ENCODE measurements at places on chromosomes 5 and 9.
A peak's percentile ranks its signal among the peaks of the same experiment; 100 is the strongest.

DNA sequence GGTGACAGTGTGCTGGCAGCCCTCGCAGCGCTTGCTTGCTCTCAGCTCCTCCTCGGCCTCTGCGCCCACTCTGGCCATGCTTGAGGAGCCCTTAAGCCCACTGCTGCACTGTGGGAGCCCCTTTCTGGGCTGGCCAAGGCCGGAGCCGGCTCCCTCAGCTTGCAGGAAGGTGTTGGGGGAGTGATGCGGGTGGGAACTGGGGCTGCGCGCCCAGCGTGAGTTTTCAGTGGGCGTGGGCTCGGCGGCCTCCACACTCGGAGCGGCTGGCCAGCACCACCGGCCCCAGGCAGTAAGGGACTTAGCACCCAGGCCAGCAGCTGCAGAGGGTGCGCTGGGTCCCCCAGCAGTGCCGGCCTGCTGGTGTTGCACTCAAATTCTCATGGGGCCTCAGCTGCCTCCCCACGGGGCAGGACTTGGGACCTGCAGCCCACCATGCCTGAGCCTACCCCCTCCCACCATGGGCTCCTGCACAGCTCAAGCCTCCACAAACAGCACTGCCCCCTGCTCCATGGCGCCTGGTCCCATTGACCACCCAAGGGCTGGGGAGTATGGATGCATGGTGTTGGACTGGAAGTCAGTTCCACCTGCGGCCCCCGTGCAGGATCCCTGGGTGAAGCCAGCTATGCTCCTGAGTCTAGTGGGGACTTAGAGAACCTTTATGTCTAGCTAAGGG is 223.1 kb upstream of the PTPRD start:
- DNase-seq, result no peak

- no peak for DNase-seq
These were observed 134.6 kb upstream of the MAP3K1 start for GRCh38 chr5:56680731-56681130.

DNA sequence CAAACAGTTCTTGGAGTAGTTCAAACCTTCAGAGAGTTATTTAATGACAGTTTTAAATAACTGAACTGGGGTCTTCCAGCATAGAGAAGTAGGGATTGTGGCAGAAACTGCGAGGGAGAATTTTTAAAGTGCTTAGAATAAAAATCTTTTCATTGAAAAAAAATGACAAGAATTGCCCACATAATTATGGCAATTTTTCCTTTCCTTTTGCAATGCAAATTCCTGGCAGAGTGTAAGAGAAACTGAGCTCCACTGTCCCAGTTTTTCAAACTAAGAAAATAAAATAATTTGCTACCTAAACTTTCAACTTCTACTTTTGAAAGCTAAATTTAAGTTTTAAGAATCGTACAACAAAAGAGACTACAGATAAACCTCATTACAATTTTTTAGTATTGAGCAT is 2.3 kb upstream of the PTGER4 start:
- no peak for DNase-seq

GRCh38 chr9:121620777-121621449 is 30.5 kb upstream of the DAB2IP start:
- DNase-seq, result no peak

DNA sequence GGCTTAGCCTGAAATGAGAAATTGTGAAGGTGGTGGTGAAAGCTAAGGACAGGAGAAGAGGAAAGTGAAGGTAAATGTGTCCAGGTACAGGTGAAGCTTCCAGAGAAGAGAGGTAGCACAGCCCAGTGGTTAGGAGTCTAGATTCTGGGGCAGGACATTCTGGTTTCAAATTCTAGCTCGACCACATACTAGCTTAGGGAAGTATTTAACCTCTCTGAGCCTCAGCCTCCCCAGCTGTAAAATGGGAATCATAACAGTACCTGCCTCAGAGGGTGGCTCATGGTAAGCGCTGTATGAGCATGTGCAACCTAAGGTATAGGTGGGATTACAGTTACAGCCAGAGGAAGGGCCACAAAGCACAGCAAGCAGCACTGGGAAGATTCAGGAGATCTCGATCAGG is 55.2 kb downstream of the PCDH1 start:
- no peak for DNase-seq

DNA sequence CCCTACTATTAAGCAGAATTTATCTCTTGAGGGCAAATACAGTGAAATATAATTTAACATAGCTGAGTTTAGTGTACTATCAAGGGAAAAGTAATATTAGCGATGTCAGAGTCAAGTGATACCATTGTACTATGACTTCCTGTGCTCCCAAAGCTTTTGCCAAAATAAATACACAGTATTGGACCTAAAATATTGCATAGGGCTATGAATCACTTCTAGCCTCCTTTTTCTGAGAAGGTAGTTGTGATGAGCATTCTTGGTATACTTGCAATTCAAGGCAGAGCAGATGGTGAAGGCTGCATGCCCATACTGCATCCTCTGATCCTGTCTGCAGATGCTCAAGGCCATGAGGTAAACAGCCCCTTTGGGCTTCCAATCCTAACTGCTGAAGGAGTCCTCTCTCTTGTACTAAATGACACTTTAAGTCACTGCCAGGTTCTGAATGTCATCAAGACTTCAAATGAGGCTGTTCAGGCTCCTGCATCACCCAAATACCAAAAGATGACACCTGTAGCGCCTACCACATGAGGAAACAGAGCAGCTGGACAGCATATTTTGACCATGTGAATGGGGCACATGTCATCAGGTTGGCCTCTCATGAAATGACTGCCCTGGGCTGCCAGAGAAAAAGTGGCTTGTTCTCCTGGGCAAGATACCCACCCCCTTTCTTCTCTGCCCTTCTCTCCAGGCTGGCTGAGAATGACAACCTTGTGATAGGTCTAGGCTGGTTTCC is 29.7 kb upstream of the PPP2CA start:
- DNase-seq, result no peak

- no peak for DNase-seq
These were observed 129.5 kb downstream of the FOXD1 start for GRCh38 chr5:73319036-73319435.

- DNase-seq, result peak; percentile 64
These were observed 140.3 kb downstream of the TSSK1B start for GRCh38 chr5:113294311-113295110.

GRCh38 chr5:7868427-7868772 is 431 bp downstream of the FASTKD3 start:
- DNase-seq, result no peak

DNA sequence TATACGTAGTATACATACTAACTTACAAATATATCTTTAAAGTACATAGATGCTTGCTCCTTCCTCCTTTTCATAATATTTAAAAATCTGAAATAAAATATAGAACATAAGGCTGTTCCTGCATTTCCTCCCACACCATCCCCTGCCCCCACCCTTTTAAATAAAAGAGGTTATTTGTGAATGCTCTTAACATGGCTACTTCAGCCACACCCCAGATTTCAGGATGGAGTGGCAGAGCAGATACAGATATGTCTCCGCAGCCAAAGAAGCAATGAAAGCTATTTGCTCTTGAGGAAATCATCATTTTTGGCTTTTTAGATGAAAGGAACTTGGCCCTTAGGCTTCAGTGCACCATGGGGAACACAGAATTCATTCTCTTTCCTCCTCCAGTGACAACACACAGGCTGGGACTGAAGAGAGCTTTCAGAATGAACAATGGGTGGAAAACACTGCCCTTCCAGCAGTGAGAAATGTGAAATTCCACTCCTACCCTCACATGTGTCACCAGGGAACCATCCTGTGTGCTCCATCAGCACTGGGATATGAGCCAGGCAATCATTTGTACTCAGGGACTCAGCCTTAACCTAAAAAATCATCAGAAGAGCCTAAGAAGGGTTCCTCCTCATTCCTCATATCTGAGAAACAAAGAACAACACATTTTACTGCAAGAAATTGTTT is 134.3 kb downstream of the PPP2R2B start:
- DNase-seq, result peak; percentile 35

DNA sequence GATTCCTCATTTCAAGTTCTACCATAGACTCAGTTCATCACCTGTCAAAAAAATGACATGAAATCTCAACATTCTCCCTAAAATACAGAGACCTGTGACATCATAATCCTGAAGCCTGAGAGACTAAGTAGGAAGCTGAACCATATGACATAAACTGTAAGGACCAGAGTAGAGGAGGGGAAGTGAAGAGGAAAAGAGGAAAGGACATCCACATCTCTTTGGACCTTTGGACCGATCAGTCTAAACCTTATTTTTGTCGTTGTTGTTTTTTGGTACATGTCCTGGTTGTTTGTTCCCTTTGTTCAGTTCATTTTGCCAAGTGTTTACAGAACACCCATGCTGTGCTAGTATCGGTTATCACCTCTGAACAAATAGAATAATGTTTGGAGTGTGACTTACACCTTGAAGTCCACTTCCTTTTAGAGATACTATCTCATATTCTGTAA is 41.9 kb downstream of the LURAP1L start:
- no peak for DNase-seq

GRCh38 chr5:151244206-151244605 is 8.8 kb upstream of the GM2A start:
- no peak for DNase-seq

GRCh38 chr9:112184946-112185345 is 9.8 kb upstream of the SUSD1 start:
- no peak for DNase-seq

DNA sequence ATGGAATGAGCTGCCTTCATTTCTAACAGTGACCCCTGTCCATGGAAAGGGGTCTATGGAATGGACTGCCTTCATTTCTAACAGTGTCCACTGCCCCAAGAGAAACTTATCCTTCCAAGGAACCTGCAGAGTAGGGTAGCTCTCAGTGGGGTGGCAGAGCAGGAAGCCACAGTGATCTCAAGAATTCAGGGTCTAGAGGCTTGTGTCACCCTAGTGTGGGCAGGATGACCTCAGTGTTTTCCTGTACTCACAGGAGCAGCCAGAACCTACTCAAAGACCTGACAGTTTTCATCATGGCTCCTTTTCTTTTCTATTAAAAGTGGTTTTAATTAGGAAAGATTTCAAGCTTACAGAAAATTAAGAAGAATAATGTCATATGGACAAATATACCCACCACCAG is 27.5 kb downstream of the SEC61B start:
- no peak for DNase-seq

DNA sequence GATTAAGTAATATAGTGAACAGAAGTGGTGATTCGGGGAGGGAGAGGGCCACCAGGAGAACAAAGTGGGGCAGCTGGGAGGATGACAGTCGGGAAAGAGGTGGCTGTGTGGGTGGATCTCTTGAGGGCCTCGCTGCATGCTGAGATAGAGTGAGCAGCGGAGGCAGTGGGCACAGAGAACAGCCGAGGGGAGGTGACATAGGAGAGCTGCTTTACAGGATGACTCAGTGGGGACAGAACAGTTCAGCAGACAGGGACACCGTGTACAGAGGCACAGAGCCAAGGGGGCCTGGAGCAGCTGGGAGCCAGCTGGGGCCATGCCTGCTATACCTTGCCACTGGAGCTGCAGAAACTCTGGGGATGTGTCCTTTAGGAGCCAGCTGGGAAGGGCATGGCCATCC is 273.9 kb downstream of the GADD45G start:
- no peak for DNase-seq

DNA sequence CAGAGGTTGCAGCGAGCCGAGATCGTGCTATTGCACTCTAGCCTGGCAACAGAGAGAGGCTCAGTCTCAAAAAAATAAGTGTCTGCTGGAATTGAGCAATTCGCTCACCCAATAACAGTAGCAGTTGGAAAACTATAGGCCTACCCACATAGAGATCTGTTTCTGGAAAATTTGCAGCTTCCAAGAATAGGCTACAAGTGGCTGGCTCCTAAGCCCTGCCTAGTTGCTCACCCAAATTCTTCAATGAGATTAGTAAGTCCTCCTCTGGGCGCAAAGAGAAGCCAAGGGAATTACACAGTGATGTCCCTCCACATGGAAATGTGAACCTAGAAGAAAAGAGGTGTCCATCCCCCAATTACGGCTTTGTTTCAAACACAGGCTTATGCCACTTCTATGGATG is 42.6 kb upstream of the RNF38 start:
- no peak for DNase-seq

DNA sequence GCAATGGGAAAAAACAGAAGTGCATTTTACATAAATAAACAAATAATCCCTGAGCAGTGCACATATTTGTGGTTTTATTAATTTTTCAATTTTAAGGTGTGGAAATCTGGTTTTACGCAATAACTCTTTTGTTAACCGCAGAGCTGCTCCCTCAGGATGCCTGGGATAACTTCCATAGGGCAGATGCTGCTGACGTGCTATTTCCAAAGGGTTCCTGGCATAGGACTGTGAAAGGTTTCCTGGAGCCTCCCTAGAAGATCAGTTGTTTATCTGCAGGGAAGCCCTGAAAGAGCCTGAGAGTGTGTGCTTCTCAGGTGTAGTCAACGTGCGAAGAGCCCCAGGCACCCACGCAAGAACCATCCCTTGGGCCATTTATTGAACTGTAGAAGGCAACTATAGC is 443.5 kb downstream of the PLK2 start:
- no peak for DNase-seq

DNA sequence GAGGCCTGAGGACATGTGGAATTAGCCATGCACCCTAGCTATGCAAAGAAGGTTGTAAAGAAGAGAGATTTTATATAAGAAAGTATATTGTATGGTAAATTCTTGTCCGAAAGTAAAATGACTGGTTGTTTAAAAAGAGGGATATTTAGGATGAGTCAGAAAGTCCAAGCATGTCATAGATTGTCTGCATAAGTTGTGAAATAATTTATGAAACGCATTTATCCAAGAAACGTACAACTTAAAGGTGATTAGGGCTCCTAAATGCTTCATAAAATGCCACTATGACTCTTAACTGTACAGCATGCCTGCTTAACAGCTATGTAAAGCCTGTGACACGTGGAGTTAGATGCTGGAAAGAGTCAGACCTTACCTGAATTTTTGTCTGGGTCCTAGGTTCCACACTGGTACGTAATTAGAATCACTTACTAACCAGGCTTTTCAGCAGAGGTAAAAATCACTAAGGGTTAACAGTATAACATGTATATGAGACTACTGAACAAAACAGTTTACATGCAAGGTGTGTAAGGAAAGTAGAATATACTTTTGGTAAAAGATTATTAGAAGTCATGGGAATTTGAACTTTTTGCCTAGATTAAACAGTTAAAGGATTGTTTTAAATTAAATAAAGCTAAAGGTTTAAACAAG is 37.0 kb upstream of the ARL15 start:
- DNase-seq, result no peak

- DNase-seq, result no peak
These were observed 49.4 kb downstream of the MEF2C start for GRCh38 chr5:88833371-88834130.

DNA sequence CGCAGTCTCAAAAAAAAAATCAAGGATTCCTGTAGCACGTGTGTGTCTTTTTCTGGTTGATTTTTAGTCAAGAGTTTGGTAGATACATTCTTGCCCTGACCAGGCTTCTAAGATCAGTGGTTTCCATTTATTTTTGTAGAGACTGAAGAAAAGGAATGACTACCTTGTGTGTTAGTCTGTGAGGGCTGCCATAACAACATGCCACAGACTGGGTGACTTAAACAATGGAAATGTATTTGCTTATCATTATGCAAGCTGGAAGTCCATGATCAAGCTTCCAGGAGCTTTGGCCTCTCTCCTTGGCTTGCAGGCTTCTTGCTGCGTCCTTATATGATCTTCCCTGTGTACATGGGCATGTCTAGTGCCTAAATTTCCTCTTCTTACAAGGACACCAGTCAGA is 127.0 kb downstream of the CCDC192 start:
- DNase-seq, result no peak
